ENCODE measurements at places on chromosomes 5 and 9. TPM values are rescaled to one million over a fixed set of nuclear protein-coding genes. Genes with fewer than 3 reads are reported as not detected.

DNA sequence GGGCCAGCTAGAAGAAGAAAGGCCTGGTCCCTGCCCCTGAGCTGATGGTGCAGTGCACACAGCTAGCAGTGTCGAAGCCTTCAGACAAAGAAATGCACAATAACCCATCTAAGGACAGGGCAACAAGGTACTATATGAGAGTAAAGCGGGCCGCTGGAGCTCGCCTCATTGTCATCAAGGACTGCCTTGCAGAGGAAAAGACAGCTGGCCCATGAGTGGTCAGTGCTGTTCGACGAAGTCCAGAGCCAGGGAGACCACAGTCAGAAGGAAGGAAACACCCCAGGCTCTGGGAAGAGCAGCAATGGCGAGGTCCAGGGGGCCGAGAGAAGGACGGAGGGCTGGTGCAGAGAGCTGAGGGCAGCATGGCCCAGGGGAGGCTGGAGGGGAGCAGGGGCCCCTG lies 17.3 kb downstream of the ATPSCKMT start:
- no peak for DNase-seq

Gene RASEF
- 1.7 TPM for total RNA-seq

- peak; percentile 91 for DNase-seq
These were observed 12.7 kb downstream of the ABLIM3 start for GRCh38 chr5:149153751-149154610.

Gene CDH12
- total RNA-seq = not detected

DNA sequence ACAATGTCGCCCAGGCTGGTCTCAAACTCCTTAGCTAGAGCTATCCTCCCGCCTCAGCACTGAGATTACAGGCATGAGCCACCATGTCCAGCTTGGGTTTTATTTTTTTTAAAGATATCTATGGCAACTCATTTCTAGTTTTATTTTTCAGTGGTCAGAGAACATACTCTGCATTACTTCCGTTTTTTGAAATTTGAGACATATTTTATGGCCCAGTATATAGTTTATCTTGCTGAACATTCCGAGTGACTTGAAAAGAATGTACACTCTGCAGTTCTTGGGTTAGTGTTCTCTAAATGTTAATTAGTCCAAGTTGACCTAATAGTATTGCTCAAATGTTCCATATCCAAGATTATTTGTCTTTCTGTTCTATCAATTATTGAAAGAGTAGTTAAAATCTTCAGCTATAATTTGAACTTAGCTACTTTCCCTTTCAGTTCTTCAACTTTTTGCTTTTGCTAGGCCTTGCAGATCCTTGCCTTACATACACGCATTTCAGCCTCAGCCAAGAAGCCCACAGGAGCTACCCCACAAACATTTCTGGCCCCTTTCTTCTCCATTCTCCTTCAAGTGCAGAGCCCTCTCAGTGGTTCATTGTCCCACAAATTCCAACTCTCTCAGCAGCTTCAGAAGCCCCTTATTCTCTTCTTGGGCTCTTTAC lies 22.3 kb upstream of the SNAPC3 start:
- no peak for DNase-seq

- no peak for DNase-seq
These were observed 88.7 kb downstream of the UGCG start for GRCh38 chr9:111985315-111985714.

Gene STK32A
- total RNA-seq = 0.32 TPM

Measured in NCI-H460 (cell line).